ENCODE measurements at places on chromosomes 11 and 22. TPM values are rescaled to one million over a fixed set of nuclear protein-coding genes. Genes with fewer than 3 reads are reported as not detected.

The SCGB1A1 gene
- not detected for total RNA-seq

The OR2AG1 gene
- total RNA-seq, result not detected

The PTDSS2 gene
- 31.5 TPM for total RNA-seq

- DNase-seq, result no peak
These were observed 52.1 kb downstream of the GDPD4 start for GRCh38 chr11:77249427-77249826.
